ENCODE measurements at places on chromosomes 1 and 21.
A peak's percentile ranks its signal among the peaks of the same experiment; 100 is the strongest.

DNA sequence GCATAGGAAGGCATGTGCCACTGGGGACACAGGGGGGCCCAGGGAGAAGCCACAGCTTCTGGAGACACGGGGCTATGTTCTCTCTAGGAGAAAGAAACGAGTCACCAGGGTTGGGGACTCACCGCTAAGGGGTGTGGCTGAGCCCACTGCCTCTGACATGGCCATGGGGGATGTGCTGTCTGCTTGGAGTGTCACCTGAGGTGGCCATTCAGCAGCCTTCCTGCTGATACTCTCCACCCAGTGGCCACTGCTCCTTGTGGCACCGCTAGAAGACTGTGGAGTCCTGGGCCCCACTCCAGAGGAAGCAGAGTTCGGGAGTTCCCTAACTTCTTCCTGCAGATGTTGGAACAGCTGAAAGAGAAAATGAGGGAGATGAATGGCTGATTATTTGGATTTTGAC is 91.2 kb upstream of the SLC45A1 start:
- no peak for DNase-seq

DNA sequence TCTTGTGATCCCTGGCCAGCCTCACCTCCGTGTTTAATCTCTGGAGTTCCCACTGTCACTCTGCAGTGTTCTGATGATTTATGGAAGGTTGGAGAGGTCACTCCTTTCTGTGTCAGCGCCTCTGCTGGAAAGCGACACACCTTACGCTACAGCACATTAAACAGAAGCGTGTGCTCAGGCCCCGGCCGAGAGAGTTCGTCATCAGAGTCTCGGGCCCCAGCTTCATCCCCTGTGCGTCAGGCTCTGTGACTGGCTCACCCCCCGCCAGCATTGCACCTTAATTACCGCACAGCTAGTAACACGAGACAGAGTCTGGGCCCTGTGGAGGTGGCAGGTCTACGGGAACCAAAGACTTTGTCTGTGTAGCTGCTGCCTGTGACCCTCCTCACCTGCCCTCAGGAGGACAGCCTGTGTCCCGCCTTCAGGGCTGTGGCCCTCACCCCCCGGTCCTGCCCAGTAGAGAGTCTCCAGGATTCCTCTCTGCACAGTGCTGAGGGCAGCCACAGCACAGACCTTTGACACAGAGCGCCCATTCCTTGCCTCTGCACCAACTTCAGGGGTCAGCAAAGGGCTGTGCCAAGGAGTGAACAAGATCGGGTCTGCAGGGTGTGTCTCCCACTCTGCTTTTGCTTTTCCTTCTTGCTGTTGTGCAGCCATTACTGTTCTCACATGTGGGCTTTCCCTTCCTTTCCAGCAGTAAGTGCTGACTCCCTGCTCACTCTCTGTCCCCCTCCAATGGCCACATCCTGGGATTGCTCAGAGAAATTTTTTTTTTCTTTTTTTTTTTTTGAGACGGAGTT is 157.6 kb downstream of the PGBD5 start:
- no peak for DNase-seq

DNA sequence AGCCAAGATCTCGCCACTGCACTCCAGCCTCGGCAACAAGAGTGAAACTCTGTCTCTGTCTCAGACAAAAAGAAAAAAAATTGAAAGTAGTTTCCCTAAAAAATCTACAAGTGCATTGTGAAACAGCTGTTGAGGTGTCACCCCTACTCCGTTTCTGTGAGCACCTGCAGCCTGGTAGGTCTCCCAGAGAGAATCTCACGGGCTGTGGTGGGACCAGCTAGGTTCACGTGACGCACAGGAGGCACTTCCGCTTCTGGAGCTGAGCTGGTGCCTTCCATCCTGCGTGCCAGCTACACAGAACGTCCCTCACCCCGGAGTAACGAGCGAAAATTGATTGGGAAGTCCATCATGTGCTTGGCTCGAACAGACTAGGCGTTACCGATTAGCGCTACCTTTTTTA is 66.8 kb downstream of the COL24A1 start:
- no peak for DNase-seq

GRCh38 chr1:43440358-43440757 is 13.4 kb downstream of the HYI start:
- DNase-seq = no peak

DNA sequence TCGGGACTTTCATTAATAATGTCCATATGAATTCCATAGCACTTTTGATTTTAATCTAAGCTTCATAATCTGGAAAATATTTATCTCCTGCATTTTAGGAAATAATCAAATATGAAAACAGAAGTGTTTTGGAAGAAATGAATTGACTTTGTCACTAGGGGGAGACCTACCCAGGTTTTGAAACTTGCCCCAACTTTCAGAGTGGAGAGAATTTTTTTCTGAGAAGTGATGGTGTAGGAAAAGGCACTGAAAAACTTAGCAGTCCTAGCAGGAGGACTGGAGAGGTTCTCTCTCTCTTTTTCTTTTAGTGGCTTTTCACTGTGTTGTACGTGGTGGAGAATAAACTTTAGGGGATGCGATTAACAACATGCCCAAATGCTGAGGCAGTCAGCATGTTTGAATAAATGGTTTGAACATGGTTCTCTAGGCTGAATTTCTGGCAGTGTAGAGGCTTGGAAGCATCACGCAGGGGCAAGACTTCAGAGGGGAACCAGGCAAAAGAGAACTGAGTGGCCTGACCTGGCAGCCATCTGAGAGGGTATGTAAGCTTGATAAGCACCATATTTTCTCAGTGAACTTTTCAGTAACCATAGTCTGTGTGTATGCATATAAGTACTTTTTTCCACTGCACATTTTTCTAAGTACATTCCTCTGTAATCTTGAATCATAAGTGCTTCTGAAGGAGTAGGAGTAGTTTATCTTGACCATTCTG is 68.3 kb upstream of the NEK7 start:
- DNase-seq = no peak

- DNase-seq = no peak
These were observed 113.2 kb downstream of the AK5 start for GRCh38 chr1:77395051-77395450.

GRCh38 chr1:212368073-212368484 is 46.6 kb downstream of the PACC1 start:
- peak; percentile 21 for DNase-seq

DNA sequence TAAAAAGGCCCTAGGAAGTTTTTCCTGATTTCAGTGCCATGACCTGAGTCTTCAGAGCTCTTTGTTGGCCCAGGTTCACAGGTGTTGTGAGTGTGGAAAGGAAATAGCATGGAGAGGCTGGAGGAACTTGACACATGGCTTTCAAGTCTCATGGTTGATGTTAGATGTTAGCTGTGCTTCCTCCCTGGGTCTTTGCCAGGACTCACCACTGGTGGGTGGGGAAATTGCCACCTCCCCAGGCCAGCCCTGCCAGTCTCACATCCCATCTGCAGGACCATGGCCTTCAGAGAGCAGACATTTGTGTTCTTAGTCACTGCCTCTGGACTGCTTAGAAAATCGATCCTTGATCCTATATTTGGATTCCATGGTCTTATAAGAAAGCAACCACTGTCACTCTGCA is 383.2 kb downstream of the DISC1 start:
- no peak for DNase-seq

DNA sequence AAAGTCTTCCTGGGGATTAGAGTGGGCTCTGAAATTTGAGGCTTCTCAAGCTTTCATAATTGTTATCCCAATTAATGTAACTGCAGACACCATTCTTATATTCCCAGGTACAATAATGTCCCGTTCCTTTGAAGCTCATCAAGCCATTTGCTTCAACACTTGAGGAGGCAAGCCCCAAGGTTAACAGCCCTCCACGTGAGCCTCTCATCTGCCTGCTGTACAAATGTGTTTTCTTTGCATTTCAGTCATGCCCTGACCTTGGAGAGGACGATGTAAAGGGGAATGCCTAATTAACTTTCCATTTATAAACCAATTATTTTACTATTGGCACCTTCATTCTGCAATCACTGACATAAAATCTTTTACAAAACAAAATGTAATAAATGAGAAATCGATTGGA is 106.3 kb downstream of the SETD4 start:
- DNase-seq = no peak

DNA sequence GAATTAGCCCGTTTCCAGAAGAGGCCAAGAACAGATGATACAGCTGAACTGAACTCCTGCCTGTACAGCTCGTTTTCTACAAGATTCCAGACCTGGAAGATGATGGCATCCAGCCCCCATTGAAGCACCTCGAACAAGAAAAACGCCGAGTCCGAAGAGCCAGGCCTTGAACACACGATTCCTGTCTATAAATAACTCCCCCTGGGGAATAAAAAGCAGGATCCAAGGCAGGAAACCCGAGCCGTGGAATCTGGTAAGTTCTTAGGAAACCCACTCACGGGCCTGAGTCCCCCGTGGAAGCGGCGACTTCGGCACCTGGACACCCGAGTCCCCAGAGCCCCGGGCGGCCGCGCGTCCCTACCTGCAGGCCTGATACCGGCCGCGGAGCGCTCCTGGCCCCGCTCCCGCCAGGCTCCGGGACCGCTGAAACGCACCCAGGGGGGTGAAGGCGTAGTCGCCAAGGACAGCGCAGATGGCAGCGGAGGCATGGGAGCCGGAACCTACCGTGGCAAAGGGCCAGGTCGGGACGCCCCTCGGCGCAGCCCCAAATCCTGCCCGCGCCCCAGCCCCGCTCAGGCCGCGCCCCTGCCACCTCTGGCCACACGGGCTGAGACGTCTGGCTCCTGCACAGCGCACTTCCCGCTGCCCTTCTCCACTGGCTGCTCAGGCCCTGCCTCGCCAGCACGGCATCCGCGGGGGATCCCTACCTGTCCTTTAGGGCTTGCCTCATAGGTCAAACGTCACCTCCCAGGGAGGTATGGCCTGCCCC is 14.0 kb upstream of the HLCS start:
- peak; percentile 27 for DNase-seq

- DNase-seq = no peak
These were observed 24.1 kb downstream of the A3GALT2 start for GRCh38 chr1:33296824-33297223.

- DNase-seq = no peak
These were observed 4.4 kb upstream of the TTC34 start for GRCh38 chr1:2805801-2806430.
